ENCODE measurements at places on chromosomes 1 and 21. TPM values are rescaled to one million over a fixed set of nuclear protein-coding genes. Genes with fewer than 3 reads are reported as not detected.

Gene ALPL
- total RNA-seq = 1.2 TPM

Gene RGS16
- 8.2 TPM for total RNA-seq

Gene RIPPLY3
- total RNA-seq = 0.09 TPM

Gene CYP4A22
- not detected for total RNA-seq

- no peak for DNase-seq
Measured at GRCh38 chr1:171581766-171582165, 40.3 kb upstream of the MYOCOS start.

- DNase-seq = no peak
Measured at GRCh38 chr1:71240656-71241055, 159.8 kb upstream of the ZRANB2 start.

DNA sequence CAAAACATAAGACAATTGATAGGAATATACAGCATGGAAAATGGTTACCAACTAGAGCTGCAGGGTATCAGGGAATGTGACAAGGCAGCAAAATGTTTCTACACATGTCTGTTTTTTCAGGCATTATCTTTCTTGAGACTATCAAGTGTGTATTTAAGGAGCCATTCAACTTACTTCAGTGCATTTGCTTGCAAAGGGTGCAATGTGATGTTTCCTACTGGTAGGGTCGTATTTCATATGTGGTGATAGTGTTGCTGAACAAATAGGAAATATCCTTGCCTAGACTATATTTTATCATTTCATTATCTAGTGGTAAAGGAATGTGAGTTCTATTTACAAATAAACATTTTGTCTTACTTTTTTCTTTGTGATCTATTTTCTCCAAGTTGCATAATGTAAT is 42.4 kb downstream of the PTPRC start:
- no peak for DNase-seq

DNA sequence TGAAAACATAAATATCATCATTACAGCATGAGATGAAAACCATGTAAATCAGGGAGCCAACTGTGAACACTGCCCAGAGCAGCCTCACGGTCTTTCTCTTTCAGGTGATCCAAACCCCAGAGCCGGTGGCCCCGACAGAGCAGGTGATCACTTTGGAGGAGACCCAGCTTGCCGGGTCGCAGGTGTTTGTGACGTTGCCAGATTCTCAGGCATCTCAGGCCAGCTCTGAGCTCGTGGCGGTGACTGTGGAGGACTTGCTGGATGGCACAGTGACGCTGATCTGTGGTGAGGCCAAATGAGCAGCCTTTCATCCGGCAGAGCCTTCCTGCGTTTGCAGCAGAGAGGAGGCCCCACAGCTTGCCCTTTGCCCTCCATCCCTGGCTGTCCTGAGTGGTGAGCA is 37.2 kb upstream of the EPHA8 start:
- no peak for DNase-seq

DNA sequence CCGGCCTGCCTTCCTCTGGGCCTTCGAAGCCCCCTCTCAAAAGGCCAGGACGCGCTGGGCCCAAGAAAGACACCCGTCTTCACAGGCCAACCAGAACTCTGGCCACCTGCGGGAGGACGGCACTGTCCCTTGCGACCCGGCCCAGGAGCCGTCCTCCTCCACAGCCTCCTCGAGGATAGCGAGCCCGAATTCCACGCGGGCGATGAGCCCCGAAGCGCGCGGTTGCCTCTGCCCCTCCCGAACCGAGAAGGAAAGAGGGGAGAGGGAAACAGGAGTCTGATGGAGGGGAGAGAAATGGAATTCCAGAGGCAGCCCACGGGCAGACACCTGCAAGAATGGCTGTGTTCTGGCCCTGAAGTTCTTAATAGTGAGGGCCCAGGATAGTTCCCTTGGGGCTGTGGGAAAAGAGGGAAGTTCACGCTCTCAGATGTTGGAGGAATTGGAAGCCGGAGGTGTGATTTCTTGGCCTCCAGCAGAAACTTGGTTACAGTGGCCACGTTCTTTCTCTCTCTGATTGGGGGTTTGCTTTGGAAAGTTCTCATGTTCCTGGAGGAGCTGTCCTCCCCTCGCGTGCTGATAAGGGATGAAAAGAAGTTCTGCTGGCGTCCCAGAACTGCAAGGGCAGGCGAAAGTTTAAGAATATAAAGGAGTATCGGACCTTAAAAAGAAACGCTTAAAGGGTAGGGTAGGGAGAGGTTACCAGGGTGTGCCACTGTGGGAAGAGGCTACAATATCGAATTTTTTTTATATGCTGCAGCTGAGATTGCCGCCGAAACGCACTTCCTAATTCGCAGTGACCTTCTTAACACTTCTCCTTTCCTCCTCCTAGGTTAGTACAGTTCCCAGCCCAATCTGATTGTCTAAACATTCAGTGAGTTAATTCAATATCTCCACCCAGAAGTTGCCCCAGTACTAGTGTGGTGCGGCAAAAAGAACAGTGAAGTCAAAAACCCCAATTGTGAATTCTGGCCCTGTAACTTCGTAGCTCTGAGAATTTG is 5.8 kb upstream of the SLC44A5 start:
- peak; percentile 54 for DNase-seq

- no peak for DNase-seq
Measured at GRCh38 chr21:46127239-46128105, 27.9 kb downstream of the FTCD start.

- DNase-seq = peak; percentile 72
Measured at GRCh38 chr1:28139025-28139712, 37.3 kb downstream of the PTAFR start.

Data from muscle of leg (tissue), 16 donors.